ENCODE measurements at places on chromosomes 2 and 18. TPM values are rescaled to one million over a fixed set of nuclear protein-coding genes. Genes with fewer than 3 reads are reported as not detected.

Gene LAMA3
- total RNA-seq: 13.4 TPM

Gene SCYGR5
- not detected for total RNA-seq

Gene CRYBA2
- not detected for total RNA-seq

Gene RBM44
- total RNA-seq: 0.86 TPM

Gene SERPINB10
- not detected for total RNA-seq

Gene UGT1A10
- total RNA-seq: not detected

Gene CLEC4F
- total RNA-seq: 0.17 TPM

Gene ASXL3
- under 0.01 TPM for total RNA-seq

Gene CPLX4
- not detected for total RNA-seq

Gene MBP
- 6.9 TPM for total RNA-seq

Gene ATP6V1C2
- under 0.01 TPM for total RNA-seq

Gene MDH1B
- total RNA-seq: 0.11 TPM

Gene UCN
- 0.34 TPM for total RNA-seq

Gene BAZ2B
- total RNA-seq: 108 TPM

Gene STAT4
- total RNA-seq: 0.22 TPM

All from dermis lymphatic vessel endothelial cell (primary cell).